ENCODE measurements at places on chromosomes 13 and 19. TPM values are rescaled to one million over a fixed set of nuclear protein-coding genes. Genes with fewer than 3 reads are reported as not detected.

The VSTM2B gene
- not detected for total RNA-seq

The CPT1C gene
- 3.9 TPM for total RNA-seq

The SERPINE3 gene
- 0.68 TPM for total RNA-seq

DNA sequence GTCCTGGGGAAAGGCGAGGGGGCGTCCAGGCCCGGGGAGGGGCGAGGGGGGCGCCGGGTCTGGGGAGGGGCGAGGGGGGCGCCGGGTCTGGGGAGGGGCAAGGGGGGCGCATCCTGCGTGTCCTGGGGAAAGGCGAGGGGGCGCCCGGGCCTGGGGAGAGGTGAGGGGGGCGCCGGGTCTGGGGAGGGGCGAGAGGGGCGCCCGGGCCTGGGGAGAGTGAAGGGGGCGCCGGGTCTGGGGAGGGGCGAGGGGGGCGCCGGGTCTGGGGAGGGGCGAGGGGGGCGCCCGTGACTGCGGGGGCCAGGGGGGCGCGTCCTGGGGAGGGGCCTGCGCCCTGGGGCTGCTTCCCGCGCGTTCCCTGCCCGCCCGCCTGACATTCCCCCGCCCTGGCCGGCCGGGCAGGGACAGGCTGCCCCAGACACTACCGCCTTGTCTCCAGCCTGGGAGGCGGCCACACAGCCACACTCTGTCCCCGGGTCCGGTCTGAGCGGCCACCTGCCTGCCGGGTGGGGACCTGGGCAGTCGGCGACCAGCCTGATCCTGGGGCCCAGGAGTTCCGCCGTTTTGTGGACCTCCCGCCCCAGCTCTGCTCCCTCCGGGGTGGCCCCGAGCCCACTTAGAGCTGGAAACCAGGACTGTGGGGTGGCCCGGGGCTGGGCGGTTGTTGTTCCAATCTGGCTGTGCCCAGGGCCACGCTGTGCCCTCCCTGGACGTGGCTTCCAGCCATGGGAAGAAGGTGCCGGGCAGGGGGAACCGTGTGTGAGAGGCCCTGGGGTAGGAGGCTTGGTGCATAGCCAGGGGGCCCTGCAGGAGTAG lies 11.8 kb downstream of the PALM start:
- no peaks in the 10 kb centered on the region for H3K36me3 ChIP-seq
- no peak for DNase-seq
- no peaks in the 10 kb centered on the region for H3K4me1 ChIP-seq

- H3K27ac ChIP-seq, result peak within 1 kb of the TSS; percentile 80
- H3K36me3 ChIP-seq, result no peaks in the 10 kb centered on the region
- peaks cover 9% of the 10 kb centered on the region for H3K4me1 ChIP-seq
- H3K27me3 ChIP-seq, result no peaks in the 10 kb centered on the region
These were observed at the start of gene YIF1B for GRCh38 chr19:38315657-38316476. Gene YIF1B, minus strand, starts transcription at chr19:38315947. Its CDS starts 30 bp downstream, at chr19:38315917.

DNA sequence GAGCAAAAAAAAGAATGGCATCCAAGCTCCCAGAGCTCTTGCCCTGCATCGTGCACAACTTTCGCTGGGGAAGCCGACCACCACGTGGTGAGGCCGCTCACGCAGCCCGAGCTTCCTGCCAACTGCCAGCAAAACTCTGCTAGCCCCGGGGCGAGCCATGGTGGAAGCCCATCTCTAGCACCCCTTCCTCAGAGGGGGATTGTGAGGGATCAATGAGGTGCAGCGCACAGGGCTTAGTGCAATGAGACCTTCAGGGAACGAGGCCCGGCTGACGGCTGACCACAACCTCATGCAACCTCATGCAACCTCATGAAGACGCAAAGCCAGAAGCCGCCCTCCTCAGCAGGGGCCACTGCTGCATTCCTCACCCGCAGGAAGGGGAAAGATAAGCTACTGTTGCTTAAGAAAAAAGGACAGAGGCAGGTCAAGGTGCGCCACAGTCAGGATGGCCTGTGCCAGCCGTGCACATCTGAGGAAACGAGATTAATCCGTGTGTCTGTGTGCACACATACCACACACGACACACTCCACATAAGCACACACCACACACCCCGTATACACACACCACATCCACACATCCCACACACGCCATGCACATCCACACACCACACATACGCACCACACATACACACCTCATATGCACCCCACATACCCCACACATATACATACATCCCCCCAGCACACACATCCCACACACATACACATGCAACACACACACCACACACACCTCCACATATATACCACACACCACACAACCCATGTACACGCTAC lies 9.6 kb downstream of the HSPBP1 start:
- no peaks in the 10 kb centered on the region for H3K4me1 ChIP-seq
- no peak for DNase-seq
- peaks cover 15% of the 10 kb centered on the region for H3K36me3 ChIP-seq
- no peak overlapping the region for H3K4me3 ChIP-seq
- no peak overlapping the region for H3K27ac ChIP-seq

DNA sequence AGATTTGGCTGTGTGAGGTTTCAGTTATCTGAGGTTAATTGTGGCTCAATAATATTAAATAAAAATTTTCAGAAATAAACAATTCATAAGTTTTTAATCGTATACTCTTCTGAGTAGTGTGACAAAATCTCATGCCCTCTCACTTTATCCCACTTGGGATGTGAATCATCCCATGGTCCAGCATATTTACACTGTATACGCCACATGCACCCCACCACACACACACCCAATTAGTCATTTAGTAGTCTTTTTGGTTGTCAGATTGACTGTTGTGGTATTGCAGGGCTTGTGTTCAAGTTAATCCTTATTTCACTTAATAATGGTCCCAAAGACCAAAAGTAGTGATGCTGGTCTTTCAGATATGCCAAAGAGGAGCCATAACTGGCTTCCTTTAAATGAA lies 66.4 kb upstream of the PCDH9 start:
- H3K27ac ChIP-seq, result no peak overlapping the region
- no peak for DNase-seq
- no peak overlapping the region for H3K4me3 ChIP-seq
- H3K4me1 ChIP-seq, result no peaks in the 10 kb centered on the region
- no peaks in the 10 kb centered on the region for H3K36me3 ChIP-seq

GRCh38 chr19:3343619-3344502 lies 22.5 kb upstream of the NFIC start:
- peak overlapping the region; percentile 49 for H3K4me3 ChIP-seq
- peak; percentile 85 for DNase-seq
- peaks cover 20% of the 10 kb centered on the region for H3K4me1 ChIP-seq
- peak overlapping the region; percentile 91 for H3K27ac ChIP-seq

Data from thoracic aorta (tissue), 2 donors.